ENCODE measurements at places on chromosomes 7 and 10.

GRCh38 chr7:31464601-31465000 lies 49.3 kb upstream of the ITPRID1 start:
- DNase-seq = no peak

DNA sequence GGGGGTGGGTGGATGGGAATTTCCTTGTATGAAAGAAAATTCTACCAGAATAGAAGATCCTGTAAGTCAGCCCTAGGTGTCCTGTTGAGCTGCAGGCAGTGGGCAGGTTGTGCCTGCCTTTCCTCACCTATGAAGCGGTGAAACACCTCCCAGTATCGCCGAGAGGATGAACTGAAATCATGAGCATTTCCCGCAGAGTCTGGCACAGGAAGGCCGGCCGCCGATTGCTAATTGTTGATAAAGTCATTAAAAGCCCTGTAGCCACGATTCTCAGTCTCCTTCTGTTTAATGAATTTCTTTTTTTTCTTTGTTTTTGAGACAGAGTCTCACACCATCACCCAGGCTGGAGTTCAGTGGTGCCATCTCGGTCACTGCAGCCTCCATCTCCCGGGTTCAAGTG lies 142.1 kb downstream of the CAMK1D start:
- DNase-seq = no peak

DNA sequence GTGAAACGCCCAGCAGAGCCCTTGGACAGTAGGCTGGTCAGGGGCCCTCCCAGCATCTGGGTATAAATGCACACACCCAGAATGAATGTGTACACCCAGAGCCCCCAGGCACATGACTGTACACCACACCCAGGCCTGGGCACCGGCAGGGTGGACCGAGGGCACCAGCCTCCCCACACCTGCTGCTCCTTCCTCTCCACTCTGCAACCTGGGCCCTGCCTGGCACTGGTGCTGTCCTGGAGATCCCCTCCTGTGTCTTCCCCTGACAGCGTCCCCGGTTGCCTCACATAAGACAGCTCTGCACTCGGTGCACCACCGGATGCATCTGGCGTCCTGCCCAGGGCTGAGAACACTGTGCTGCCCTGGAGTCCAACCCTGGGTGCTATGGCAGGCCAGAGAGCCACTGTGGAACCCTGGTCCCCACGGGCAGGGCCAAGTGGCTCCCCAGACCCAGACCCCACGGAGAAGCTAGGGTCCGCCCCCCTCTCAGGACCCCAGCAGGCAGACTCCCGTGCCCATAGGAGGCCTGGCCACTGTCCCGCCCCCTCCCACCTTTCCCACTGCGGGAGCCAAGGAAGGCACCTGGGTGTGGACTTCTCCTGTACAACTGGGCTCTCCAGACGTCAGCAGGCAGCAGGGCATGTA lies 6.6 kb downstream of the RASGEF1A start:
- DNase-seq = no peak

GRCh38 chr7:127678947-127679346 lies 27.0 kb downstream of the SND1 start:
- DNase-seq = no peak

DNA sequence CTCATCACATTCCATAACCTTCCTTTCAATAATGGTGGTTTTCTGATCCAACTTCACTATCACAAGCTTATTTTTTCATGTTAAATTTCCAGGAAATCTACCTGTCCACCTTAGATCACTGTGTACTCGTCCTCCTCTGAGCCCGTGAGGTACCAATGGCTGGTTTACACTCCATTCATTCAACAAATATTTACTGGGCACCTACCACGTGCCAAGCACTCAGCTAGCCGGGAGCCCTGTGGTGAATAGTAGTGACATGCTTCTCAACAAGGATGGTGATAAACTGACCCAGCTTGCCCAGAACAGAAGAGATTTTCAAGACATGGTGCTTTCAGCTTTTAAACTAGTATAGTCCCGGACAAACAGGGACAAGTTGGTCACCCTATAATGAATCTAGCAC lies 98.2 kb downstream of the FAM204A start:
- DNase-seq = no peak

DNA sequence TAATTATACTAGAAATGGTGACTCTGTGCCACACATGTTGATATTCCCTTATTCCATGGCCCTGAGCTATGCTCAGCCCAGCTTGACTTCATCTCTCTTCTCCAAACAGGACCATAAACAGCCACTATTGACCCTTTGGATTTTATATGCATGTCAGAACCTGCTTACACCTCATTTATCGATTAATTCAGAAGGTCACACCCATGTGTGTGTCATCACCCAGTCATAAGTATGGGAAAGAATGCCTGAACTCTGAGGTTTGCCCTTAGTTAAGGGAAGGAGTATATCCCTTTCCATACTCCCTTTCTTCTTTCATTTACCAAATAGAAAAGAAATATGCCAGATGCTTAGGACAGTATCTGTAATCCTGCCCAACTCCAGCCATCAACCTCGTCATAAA lies 602.3 kb downstream of the SORCS3 start:
- DNase-seq = no peak

GRCh38 chr10:85319826-85320225 lies 991.4 kb downstream of the CCSER2 start:
- no peak for DNase-seq

DNA sequence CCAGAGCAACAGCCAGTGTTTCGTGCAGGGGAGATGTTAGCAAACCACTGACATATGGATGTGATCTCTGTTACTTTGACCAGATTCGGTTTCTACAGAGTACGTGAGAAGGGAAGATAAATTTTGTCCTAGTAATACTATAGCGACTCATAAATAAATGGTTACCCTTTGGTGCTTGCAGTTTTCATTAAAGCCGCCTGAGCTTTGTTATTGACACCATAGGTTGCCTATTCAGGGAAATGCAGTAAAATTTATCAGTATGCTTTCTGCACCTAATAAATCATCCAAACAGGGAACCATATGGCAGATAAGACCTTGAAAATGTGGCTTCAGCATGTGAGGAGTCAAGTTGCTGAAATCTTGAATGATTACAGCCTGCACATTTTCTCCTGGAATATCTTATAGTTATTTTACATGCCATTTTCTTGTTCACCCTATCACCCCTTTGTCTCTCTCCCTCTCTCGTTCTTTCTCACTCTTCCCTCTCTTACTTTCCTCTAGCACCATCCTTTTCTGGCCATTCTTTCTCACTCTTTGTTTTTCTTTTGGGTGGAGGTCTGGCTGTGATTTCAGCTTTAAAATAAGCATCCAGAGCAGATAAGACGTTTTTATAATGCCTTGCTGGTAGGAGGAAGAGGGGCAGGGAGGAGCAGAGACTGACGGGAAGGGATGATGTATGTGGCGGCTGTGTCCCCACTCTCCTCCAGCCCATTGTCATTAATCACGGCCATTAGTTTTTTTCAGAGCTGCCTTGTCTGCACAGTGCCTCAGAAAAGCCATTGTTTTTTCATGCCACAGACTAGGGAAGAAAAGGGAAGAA lies 182.5 kb downstream of the LRMDA start:
- DNase-seq = no peak

DNA sequence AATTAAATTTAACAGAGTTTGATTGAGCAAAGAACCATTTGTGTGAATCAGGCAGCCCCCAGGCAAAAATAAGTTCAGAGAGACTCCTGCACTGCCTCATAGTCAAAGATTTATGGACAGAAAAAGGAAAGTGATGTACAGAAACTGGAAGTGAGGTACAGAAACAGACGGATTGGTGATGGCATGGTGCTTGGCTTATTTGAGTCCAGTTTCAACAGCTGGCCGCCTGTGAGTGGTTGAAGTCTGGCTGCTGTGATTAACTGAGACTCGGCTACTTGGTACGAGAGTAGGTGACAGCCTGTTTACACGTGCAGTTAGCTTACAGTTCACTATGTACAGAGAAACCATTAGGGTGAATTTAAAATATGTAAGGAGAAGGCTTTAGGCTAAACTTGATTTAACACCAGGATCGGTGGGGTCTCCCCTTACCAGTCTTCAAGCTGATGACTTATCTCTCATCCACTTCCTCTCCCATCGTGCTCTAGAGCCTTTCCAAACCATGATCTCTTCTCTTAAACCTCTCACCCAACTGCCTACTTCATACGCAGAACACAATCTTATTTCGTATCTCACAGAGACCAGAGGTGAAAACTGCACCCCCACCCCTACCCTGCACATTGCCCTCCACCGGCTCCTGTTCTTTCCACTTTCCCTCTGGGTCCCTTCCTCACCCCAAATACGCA lies 5.0 kb upstream of the MSMB start:
- DNase-seq = no peak

DNA sequence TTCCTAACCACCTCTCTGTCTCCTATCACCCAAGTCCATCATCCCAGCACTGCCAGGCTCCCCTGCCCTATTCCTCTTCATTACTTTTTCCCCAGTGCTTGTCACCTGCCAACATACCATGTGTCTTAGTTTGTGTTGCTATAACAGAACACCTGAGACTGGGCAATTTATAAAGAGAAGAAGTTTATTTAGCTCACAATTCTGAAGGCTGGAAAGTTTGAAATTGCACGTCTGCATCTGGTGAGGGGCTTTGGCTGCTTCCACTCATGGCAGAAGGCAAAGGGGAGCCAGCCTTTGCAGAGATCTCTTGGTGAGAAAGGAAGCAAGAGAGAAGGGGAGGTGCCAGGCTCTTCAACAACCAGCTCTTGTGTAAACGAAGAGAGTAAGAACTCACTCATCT lies 47.3 kb downstream of the DRGX start:
- DNase-seq = no peak

GRCh38 chr10:31318382-31318853 lies 598 bp upstream of the ZEB1 start:
- DNase-seq = peak; percentile 82

- DNase-seq = no peak
These were observed 26.6 kb downstream of the DUSP5 start for GRCh38 chr10:110524179-110524858.

GRCh38 chr10:124000792-124001201 lies 92.6 kb downstream of the CHST15 start:
- DNase-seq = no peak

GRCh38 chr10:95987685-95988426 lies 55.5 kb upstream of the CCNJ start:
- DNase-seq = no peak

- DNase-seq = no peak
These were observed 261.6 kb upstream of the AOAH start for GRCh38 chr7:36985866-36986400.
